Stimulated activated CD4-positive, alpha-beta T cell treated with anti-CD3 and anti-CD28 coated beads, Interleukin-2, amount 100 ng/mL, for 48 hours (primary cell): ENCODE measurements at places on chromosomes 1 and 21.
A peak's percentile ranks its signal among the peaks of the same experiment; 100 is the strongest.

DNA sequence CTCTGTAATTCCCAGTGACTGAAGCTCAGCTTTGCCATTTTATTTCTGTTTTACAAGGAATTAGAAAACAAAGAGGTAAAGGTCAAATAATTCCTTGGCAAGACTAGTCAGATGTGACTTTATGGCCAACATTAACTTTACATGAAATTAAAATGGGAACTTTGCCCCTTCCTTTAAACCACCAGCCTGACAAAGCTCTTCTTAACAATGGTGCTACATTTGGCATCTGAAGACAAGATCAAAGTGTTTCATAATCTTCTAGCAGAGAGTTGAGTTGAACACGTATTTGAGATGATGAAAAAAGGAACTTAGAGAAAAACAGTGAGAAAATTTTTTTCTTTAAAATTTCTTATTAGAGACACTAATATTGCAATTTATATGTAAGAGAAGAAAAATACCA, 193.8 kb downstream of the AK5 start:
- no peak for DNase-seq

DNA sequence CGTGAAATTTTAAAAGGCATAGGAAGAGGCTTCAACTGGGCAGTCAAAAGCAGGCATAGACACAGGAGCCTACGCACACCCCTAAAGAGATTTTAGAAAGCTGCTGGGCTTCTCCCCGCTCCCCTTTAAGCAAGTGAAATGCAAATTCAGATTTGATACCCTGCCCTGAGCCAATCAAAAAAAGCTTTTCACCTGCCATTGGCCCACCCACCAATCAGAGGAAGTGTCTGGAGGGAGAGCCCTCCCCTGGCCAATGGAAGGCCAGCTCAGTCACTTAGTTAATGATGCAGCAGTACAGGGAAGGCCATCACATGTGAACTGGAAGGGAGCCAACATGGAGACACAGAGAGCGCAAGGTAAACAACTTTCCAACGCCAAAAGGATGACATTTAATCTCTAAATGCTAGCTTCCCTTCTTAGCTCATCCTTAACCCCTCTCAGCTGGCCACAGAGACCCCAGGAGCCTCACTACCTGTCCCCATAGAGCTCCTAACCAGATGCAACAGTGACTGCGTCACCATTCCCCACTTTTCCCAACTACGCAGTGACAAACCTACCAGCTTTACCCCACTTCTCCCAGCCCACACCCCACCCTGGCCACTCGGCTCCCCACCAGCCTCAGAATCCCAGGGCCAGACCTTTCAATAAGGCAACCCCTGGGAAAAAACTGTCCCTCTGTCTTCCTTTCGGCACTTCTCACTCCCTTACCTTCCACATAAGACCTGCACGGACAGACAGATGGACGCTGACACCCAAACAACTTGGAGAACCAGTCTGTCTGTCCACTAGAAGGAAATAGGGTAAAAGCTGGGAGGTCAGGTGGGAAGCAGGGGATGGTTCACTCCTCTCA, 71.0 kb downstream of the CD46 start:
- peak; percentile 55 for DNase-seq

DNA sequence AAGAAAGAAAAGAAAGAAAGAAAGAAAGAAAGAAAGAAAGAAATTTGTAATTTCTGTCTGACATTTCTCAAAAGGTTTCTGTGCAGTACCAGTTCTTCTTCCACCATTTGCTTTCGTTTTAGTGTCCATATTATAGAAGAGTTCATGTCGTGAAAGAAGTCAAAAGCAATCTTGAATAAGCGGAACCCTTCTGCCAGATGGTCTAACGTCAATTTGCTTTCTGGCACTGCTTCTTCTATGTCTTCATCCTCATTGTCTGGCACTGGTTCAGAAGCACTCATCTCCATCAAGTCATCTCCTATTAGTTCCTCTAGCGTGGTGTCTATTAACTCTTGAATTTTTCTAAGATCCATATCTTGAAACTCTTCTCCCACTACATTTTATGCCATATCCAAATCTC, 170.0 kb upstream of the KCTD3 start:
- DNase-seq = no peak

- peak; percentile 20 for DNase-seq
Measured at GRCh38 chr1:9121496-9122409, 7.1 kb downstream of the GPR157 start.

- no peak for DNase-seq
Measured at GRCh38 chr1:93678491-93678890, 3.1 kb downstream of the BCAR3 start.

DNA sequence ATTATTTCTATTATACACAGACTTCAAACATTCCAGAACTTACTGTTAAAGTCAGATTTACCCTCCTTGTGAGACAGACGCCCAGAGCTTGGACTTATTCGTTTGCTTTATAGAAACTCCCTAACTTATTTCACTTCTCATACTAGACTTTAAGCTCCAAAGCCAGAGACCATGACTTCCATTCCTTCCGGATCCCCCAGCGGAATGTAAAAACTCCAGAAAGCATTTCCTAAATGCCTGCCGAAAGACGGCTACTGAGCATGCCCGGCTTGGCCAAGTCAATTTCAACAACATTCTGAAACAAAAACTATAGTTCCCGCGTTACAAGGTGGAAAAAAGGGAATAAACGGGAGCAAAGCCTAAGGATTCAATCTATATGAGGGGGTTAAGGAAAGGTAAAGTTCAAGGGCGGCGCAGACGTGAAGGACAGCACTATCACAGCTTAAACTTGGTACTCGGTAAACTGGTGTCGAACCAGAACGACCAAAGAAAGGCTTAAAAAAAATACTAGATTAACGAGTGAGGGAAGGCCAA, 1.1 kb downstream of the USP48 start:
- DNase-seq = no peak

DNA sequence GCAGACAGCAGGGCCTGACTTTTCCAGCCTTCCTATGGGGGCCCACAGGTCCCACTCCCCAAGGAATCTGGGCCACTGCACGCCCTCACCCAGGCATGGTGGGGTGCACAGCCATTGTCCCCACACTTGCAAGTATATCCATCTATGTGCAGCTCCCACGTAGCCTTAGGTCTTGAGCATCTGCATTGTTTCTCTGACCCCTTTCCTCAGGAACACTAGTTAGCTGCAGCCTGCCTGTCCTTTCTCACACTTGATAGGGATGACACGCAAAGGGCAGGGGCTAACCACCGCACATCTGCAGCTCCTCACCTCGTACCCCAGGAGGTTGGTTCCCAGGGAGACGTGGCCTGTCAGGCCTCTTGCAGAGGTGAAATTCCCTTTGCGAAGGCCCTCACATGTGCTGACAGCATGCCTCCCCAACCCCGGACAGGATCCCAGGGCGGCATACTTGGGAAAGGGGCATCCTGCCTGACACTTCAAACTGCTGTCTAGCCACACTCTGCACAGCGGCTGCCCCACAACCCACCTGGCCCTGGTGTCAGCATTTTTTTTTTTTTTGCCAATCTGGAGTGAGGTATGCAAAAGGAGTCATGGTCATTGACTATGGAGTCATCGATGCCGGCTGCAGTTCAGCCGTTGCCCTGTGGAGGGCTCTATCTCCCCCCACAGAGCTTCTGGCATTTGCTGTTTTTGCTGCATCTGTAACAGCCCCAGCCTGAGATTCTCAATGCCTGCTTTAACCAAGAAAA, 5.0 kb downstream of the JMJD4 start:
- DNase-seq = peak; percentile 42

DNA sequence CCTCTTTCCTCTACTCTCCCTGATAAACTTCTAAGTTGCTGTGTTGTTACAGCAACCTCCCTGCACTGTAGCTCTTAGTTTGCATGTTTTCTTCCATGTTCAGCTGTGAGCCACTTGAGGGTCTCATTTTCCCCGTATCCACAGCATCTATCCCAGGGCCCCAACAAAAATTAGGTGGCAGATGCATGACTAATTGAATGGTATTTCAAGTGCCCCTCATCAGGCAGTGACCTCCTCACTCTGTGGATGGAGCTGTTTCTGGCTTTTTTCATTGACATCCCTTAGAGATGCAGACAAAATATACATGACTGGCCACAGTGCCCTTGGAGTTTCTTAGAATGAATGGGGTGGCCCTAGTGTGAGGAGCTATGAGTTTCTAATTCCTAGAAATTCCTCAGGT, 3.4 kb downstream of the CASQ2 start:
- no peak for DNase-seq
